ENCODE measurements at places on chromosomes 12 and 14.

DNA sequence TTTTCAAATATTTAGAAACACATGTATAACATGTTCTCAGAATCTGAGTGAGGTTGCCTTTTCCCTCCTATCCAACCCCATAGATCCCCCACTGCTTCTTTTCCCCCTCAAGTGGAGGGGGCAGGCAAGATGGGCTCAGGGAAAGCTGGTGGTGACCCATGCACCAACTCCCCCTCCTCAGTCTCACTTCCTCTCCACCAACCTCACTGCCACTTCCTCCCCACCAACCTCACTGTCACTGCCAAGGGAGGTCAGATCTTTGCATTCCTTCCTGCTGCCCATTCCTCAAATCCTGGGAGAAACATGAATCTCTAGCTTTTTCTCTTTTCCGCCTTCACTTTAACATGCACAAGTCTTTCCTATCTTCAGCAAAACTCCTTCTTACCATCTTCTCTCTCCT is 48.7 kb downstream of the SPTB start:
- DNase-seq: no peak

GRCh38 chr12:67802731-67803130 is 154.2 kb downstream of the DYRK2 start:
- DNase-seq: no peak

DNA sequence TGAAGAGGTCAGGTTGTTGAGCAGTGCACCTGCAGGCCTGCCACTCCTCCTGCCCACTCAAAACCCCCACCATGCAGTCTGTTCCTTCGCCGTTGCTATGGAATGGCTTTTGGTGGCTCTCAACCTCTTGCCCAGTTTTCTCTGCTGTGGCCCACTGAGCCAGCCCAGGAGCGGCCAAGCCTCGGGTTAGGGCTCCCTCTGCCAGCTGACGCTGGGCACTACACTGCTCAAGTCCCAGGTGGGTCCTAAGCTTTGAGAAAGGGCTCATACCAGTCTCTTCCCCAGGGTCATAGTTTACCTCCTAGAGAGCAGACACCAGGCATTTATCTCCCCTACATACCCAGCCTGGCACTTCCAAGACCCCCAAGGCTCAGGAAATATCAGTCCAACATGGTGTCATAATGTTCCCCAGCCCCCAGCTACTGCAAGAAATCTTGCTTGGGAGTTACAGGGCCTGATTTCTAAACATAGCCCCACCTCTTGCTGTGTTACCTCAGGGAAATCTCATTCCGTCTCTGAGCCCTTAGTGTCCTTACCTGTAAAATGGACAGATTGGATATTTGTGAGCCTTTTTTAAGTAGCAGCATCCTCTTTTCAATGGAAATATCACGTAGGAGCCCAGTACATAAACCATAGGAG is 59.4 kb downstream of the TSPAN11 start:
- peak; percentile 96 for DNase-seq

- DNase-seq: peak; percentile 98
These were observed 9.1 kb downstream of the C12orf76 start for GRCh38 chr12:110039085-110039807.

DNA sequence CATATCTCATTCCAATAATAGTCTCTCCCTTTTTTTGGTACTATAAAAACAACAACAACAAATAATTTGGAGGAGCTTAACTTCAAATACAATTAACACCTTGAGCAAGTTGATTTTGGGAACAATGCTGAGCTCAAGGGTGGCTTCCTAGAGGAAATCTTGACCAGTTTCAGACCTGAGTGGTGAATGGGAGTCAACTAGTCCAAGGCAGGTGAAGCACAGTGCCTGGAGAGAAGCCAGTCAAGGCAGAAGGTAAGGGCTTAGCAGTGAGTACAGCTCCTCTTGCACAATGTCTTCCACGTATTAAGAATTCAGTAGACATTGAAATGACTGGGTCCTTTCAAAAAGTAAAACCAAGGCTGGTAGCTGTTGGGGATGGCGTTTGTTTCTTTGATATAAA is 444.8 kb downstream of the ATP23 start:
- no peak for DNase-seq

- no peak for DNase-seq
These were observed 795.2 kb downstream of the SLC16A7 start for GRCh38 chr12:60391051-60391450.

- DNase-seq: no peak
These were observed 536.5 kb downstream of the RPS29 start for GRCh38 chr14:49049711-49050110.

- no peak for DNase-seq
These were observed 423 bp downstream of the ALDH6A1 start for GRCh38 chr14:74083784-74084276.

- no peak for DNase-seq
These were observed 11.0 kb upstream of the PPP4R3A start for GRCh38 chr14:91521061-91521640.

DNA sequence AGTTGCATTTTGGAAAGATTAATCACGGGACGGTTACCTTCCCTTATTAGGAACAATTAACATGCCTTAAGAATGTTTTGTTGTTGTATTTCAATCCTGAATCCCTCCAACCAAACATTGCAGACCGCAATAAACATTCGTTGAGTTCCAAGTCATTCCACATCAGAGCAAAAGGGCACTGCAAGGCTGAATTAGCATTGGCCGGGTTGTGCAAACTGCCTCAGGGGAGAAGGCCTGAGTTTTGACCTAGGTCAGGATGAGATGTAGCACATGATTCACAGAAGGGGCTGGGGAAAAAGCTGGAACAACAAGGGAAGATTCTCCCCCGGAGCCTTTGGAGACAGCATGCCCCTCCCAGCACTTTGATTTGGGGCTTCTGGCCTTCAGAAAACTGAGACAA is 82.1 kb upstream of the BDKRB2 start:
- DNase-seq: no peak

DNA sequence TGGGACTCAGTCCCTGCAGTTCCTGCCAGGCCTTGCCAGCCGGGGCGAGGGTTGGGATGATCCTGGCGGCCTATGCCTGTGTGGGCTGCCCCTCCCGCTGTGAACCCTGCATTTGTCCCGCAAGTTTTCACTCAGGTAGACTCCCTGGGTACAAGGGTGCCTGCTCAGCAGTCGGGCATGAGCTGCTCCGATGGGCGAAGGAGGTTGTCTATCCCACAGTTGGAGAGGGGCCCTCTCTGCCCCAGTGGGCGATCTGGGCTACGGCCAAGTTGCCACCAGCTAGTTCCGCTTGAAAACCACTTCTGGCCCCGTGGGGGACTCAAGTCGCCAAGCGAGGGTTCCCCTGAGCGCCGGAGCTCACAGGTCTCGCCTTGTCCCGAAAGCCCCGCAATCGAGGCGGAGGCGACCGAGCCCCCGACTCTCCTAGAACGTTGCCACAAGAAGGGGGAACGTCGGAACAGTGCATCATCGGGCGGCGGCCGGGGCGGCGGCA is 365 bp upstream of the TPI1 start:
- DNase-seq: peak; percentile 85

- no peak for DNase-seq
These were observed 8.1 kb downstream of the LGR5 start for GRCh38 chr12:71447691-71448132.

DNA sequence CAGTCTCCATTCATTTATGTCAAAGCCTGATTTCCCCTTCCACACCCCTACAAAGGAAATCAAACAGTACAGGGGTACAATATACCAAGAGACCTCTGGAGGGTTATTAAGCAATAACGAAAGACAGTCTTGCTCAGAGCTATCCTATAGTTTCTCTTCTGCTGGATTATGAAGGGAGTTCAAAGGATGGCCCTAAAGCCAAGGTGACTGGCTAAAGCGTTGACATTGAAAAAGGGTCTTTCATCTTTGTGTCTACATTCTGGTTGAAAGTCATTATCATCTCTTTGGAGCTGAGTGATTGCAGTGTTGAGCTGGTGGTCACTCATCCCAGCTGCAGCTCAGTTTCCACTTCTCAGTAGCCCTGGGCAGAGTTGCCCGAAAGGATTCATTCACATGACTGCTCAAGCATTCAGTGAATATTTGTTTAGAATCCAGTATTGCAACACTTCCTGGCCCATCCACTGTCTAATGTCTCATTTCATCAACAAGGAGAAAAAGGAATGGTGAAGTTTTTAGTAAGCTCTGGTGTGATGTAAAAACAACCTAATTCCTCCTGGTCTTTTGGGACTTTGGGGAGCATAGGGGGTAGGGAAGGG is 19.2 kb upstream of the TBX5 start:
- DNase-seq: no peak
